D341Med (cell line): ENCODE measurements at places on chromosomes 2 and 18.

- DNase-seq, result no peak
Measured at GRCh38 chr2:187263675-187264560, 184.1 kb downstream of the CALCRL start.

GRCh38 chr2:109211315-109211714, 82.3 kb downstream of the SH3RF3 start:
- no peak for DNase-seq

- DNase-seq, result no peak
Measured at GRCh38 chr2:67318993-67319481, 78.1 kb upstream of the ETAA1 start.

GRCh38 chr18:22591222-22591621, 173.5 kb upstream of the CTAGE1 start:
- DNase-seq, result no peak

- DNase-seq, result no peak
Measured at GRCh38 chr2:28432362-28432761, 39.7 kb downstream of the FOSL2 start.

DNA sequence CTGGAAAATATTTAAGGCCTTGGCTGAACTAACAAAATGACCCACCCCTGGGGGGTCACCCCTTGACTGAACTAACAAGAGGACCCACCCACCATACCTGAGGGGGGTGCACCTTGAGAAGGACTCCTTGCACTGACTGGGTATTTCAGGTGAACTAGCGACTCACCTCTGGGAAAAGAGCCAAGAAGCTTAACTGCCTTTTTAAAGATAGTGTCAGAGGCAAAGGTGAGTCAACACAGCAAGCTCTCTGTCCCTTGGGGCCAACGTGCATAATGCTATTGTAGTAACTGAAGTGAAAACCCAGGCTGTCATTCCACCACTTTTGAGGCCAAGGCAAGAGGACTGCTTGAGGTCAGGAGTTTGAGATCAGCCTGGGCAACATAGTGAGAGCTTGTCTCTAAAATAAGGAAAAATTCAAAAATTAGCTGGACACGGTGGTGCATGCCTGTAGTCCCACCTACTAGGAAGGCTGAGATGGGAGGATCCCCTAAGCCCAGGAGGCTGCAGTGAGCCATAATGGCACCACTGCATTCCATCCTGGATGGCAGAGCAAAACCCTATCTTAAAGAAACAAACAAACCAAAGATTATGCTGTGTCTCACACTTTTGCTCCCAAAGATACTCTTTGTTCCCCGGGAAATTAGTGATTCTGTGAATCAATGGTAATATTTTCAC, 36.4 kb upstream of the ZCCHC2 start:
- DNase-seq, result no peak

GRCh38 chr18:68298330-68298729, 416.6 kb downstream of the TMX3 start:
- no peak for DNase-seq

- no peak for DNase-seq
Measured at GRCh38 chr2:217360111-217360510, 500.2 kb upstream of the TNP1 start.

DNA sequence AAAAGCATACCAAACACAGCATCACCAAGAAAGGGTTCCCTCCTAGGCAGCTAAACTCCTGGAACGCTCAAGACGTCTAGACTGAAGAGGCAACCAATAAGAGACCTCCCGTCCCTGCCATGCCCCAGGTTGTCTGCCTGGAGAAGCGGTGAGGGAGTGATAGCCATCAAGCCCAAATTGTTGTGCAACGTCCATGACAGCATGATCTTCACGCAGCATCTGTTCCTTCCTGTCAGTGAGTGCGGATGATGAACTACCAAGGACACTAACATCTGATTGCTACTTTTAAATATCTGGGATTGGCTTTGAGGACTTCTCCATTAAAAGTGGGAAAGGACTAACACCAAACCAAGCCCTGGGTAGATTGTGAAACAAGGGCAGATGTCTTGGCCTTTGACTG, 149.7 kb downstream of the TXNL1 start:
- DNase-seq, result no peak

DNA sequence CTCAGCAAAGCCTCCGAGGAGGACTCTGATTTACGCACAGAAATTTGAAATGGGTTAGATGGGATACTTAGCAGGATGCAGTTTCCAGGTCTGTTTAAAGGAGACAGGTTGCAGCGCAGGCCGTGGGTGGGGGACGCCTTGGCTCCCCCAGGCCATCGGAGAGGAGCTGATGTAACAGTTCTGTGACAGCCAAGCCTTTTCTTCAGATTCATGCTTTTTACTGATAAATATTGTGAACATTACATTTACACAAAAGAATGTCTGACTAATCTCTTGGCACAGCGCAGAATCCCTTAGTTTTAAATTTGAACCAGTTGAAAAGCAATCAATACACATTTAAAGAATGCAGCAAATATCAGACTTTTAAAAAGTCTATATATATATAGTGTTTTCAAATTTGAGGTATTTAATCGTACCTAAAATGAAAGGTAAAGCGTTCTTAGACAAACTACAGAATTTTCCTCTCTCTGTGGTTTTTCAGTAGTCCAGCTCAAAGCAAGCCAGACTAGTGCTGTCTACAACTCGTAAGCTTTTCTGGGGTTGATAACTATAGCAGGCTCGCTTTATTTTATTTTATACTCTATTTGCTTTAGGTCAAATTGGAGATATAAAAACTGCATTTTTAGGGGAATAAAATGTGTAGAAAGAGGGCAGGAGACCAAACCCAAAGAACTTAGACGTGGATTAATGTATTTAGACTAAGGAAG, 221.9 kb downstream of the PIEZO2 start:
- DNase-seq, result no peak
